ENCODE measurements at places on chromosomes 11 and 22.

- DNase-seq, result no peak
Observed at GRCh38 chr11:31815711-31816467, 4.8 kb upstream of the PAX6 start.

DNA sequence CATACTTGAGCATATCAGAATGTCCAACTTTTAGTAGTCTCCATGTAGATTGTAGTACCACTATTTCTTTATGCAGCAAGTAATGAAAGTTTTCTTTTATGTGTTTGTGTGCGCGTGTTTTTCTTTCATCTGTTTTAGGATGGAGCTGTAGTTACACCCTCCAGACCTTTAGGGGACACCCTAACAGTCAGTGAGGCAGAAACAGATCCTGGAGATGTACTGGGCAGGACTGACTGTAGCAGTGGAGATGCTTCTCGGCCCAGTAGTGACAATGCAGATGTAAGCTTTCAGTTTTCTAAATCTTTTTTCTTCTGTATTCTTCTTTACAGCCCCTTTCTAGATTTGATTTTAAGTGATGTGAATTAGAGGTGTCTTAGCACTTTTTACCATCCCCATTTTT, 79.9 kb upstream of the GRIK4 start:
- no peak for DNase-seq

DNA sequence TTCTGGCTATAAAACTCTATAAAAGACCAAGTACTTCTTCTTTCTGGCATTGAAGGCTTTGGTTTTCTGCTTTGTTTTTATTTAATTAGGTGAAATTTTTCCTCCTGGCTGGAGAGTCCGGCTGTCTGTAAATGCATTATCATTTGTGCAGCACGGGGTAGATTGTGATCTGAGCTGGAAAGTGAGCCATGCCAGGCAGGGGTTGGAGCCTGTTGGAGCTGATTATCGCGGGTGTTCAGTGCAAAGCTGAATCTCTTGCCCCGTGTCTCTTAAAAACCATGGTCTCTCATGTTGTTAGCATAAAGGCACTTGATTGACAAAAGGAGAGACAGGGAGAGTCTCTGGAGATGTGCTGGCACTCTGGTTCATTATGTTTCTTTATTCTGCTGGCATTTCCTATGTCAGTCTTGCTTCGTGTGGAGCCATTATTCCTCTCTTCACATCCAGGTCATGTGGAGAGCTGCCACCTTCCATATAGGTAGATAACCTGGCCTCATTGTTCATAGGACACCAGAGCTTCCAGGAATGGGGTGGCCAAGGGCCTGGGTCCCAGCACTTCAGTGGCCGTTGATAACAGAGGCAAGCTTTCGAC, 75.2 kb downstream of the LDLRAD3 start:
- DNase-seq, result no peak

- no peak for DNase-seq
Observed at GRCh38 chr11:86876716-86877234, 76.4 kb downstream of the PRSS23 start.

- DNase-seq, result no peak
Observed at GRCh38 chr11:123404676-123405075, 25.4 kb upstream of the GRAMD1B start.

DNA sequence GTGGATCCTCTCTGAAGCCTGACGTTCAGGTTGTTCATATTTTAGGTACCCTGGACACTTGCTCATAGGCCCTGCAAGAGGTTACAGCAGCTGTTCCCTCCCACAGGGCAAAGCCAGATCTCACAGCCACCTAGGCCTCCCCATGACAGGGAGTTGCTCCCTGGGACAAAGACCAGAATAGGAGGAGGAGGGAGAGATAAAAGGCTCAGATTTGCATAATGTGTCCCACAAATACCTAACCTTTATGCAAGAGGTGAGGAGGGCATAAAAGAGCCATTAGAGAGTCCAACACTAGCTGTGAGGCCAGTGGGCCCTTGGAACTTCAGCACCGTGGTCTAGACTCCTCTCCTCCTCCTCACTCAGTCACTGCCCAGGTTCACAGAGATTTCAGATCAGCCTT, 33.8 kb downstream of the ZNF280B start:
- no peak for DNase-seq

- DNase-seq, result no peak
Observed at GRCh38 chr11:1717745-1718144, 20.8 kb downstream of the KRTAP5-6 start.

DNA sequence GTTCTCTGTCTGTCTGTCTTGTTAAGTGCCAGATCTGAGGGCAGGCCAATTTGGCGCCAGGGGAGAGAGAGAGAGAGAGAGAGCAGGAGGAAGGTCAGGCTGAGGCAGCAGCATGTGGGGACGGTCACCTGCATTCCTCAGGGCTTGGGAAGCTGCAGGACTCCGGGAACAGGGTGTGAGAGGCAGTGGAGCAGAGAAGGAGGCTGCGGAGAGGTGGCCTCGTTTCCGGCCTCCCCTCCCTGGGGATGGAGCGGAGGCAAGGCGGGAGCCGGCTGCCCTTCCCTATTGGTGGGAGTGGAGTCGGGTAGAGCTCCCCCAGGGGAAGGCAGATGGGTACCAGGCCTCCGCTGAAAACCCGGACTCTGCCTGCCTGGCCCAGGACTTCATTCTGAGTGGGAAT, 9.7 kb downstream of the CLMP start:
- DNase-seq, result no peak

- no peak for DNase-seq
Observed at GRCh38 chr22:37171662-37172061, 16.4 kb downstream of the C1QTNF6 start.

DNA sequence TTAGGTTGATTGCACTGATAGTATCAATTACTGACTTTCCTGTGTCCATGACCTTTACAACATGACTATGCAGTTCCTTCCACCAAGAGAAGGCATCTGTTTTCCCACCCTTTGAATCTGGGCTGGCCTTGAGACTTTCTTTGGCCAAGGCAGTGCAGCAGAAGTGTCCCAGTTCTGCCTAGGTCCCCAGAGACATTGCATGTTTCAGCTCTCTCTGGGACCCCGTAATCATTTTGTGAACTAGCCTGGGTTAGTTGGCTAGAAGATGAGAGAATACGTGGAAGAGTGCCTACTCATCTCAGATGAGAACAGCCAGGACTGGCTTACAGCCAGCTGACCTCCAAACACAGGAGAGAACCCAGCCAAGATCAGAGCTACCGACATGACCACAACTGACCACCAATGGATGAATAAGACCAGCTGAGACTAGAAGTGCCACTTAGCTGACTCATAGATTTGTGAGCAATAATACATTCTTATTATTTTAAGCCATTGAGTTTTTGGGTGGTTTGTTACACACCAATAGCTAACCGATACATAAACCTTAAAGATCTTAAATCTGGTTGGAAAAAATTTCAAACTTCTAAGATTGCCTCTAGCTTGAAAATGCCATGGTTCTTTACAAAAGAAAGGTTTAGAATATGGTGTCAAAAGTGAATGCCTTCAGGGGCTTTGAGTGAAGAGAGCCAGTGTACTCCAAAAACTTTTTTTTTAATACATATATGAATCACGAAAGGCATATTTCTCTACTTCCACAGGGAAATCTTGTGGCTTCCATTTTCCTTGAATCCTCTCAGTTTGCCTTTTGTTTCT, 145.2 kb downstream of the FBXO7 start:
- DNase-seq, result no peak

DNA sequence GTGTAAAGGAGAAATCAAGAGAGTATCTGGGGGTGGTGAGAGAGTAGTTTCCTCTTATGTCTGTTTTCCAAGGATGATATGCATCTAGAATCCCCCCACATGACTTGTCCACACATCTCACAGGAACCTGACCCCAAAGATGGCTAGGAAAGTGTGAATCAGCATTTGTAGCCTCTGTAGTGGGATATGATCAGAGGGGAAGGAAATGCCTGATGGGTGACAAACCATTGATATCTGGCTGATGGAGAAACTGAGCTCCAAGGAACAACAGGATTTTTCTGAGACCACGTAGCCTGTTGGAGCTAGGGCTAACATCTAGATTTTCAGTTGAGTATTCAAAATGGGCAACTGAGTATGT, 369.4 kb downstream of the DDX10 start:
- no peak for DNase-seq

- DNase-seq, result no peak
Observed at GRCh38 chr11:82505379-82505778, 228.3 kb downstream of the FAM181B start.

GRCh38 chr22:39534092-39534506, 1.6 kb upstream of the RPS19BP1 start:
- no peak for DNase-seq

- no peak for DNase-seq
Observed at GRCh38 chr11:39570526-39570925, 1888.9 kb downstream of the LRRC4C start.

DNA sequence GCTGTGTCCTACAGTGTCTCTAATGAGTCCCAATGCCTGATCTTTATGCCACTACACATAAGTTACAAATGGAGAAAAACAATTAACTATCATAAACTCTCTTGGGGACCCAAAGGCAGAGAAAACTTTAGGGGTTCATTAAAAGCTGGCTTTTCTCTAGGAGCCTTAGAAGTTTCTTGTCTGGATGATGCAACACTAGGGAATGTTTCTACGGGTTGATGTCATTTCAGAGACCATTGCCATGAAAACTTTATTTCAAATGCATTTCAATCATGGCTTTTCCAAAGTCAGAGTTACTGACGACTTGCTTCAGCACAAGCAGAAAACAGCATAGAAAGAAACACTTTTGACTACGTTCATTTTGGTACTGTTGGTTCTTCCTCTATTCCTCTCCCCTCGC, 8.5 kb upstream of the OR8B12 start:
- no peak for DNase-seq

DNA sequence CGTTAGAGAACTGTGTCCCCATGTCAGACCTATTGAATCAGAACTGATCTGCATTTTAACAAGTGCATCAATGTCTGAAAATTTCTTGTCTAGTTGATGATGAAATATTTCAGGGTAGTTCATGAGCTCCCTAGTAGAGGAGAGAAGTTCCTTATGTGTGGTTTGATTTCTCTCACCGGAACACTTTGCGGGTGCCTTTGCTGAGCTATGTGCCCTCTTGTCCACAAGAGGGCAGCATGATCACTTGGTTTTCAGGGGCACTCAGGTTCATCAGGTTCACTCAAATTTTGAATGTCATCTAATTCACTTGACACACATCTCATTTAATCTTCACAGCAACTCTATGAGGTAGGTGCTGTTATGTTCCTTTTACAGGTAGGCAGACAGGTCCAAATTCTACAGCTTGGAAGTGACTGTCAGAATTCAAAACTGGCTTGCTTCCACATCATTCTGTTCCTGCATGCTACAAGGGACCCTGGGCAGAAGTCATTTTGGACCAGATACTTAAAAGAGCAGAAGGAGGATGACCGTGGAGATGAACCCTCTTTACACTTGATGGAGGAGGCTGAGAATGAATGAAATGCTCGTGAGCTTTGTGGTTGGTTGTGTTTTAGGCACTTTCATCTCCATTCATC, 55.6 kb downstream of the P4HA3 start:
- peak; percentile 5 for DNase-seq

GRCh38 chr22:29144786-29145160, 60.9 kb upstream of the EMID1 start:
- DNase-seq, result no peak

DNA sequence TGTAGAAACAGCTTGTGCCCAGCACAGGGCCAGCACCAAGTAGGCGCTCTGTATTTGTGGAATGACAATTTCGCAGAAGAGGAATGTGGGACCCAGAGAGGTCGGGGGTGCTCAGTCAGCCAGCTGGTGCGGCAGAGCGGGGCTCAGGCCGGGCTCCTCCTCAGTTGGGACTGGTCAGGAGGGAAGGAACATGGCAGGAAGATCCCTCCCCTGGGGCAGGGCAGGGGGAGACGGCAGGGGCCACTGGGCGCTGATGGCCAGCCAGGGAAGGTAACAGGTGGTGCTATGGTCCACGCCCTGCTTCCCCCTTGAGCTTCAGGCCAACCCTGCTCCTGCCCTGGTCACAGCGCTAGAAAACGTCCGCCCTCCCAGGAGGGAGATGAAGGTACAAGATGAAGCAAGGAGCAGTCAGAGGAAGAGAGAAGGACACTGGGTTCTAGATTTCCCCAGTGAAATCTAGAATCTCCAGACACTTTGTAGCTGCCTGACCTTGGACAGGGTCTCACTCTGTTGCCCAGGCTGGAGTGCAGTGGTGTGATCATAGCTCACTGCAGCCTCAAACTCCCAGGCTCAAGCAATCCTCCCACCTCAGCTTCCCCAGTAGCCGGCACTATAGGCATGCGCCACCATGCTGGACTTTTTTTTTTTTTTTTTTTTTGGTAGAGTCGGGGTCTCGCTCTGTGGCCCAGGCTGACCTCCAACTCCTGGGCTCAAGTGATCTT, 13.5 kb upstream of the SPI1 start:
- no peak for DNase-seq

DNA sequence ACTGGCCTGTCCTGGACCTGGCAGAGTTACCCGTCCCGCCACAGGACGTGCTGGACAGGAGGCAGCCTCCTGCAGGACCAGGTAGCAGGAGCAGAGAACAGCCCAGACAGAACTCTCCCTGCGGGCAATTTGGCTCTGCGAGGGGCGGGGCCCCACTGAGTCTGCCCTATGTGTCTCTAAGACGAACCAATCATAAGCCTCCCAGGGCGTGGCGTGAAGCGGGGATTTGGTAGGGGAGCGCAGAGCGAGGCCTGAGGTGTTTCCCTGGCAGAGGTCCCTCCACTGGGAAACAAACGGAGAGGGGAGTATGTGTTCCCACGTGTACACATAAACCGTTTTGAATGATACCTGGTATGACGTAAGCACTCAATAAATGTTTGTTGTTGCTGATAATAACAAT, 7.4 kb downstream of the CD82 start:
- no peak for DNase-seq

DNA sequence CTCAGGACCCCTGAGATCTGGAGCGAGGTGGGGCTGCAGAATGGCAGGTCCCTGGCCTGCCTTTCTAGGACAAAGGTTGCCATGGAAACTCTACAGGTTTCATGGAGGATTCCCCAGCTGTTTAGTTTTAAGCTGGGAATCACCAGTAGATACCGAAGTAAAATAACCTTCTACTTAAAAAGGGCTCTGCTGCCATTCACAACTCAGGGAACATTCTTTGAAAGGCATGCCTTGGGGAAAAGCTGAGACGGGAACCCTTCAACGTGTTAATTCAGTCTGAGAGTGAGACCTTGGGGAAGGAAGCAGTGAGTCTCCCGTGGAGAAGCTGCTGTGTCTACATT, 493.3 kb downstream of the BRD1 start:
- DNase-seq, result no peak

DNA sequence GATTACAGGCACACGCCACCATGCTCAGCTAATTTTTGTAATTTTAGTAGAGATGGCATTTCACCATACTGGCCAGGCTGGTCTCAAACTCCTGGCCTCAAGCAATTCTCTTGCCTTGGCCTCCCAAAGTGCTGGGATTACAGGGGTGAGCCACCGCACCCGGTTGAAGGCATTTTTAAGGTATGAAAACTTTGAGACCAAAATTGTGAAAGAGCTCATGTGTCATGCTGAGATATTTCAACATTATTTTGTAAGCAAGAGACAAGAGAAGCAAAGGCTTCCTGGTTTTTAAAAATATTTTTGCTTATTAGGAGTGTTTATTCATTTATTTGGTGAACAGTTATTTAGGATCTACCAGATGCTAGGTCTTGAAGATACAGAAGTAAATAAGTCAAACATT, 6.8 kb downstream of the NHERF4 start:
- DNase-seq, result no peak

GRCh38 chr22:31084811-31085492, 3.8 kb downstream of the SMTN start:
- no peak for DNase-seq

GRCh38 chr11:68014157-68014946, 4.2 kb downstream of the ALDH3B1 start:
- DNase-seq, result no peak

All from NCI-H187 (cell line).